ENCODE measurements at places on chromosomes 2 and 18.

GRCh38 chr18:21454725-21455124 lies 145.8 kb downstream of the ESCO1 start:
- no peak for DNase-seq

GRCh38 chr2:60839126-60839813 lies 42.1 kb upstream of the REL start:
- no peak for DNase-seq

DNA sequence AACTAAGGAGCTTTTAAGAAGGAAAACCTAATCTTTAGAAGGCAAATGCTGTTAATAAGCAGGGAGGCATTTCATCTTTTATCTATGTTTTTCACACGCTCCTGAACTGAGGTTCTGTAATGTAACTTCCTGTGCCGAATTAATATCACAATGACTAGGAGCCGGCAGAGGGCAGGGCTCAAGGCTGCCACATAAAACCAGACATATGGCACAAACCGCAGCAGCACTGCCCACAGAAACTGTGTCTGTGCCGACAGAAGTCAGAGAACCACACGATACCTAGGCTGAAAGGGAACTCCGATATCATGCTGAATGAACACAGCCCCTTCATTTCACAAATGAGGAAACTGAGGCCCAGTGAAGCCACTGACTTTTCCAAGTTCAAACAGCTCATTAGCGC lies 112.1 kb downstream of the EIPR1 start:
- DNase-seq, result no peak

DNA sequence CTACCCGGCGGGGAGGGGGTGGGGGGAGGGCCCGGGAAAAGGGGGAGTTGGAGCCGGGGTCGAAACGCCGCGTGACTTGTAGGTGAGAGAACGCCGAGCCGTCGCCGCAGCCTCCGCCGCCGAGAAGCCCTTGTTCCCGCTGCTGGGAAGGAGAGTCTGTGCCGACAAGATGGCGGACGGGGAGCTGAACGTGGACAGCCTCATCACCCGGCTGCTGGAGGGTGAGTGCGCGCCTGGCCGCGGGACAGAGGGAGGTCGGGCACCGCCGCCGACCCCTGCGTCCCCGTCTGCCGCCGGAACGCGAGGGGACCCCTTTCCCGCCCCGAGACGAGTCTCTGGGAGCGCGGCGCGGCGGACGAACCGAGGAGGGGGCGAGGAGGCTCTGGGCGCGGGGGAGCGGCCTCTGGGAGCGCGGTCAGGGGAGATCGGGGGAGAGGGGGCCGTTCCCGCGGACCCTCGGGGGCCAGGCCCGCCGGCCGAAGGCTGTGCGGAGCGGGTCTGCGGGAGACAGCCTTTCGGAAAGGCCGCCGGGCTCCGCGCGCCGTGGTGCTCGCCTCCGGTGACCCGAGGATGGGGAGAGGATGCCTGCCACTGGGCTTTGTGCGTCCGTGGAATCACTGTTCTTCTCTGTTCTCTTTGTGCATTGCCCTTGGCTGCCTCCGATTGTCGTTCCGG lies 463 bp downstream of the PPP1CB start:
- peak; percentile 88 for DNase-seq

DNA sequence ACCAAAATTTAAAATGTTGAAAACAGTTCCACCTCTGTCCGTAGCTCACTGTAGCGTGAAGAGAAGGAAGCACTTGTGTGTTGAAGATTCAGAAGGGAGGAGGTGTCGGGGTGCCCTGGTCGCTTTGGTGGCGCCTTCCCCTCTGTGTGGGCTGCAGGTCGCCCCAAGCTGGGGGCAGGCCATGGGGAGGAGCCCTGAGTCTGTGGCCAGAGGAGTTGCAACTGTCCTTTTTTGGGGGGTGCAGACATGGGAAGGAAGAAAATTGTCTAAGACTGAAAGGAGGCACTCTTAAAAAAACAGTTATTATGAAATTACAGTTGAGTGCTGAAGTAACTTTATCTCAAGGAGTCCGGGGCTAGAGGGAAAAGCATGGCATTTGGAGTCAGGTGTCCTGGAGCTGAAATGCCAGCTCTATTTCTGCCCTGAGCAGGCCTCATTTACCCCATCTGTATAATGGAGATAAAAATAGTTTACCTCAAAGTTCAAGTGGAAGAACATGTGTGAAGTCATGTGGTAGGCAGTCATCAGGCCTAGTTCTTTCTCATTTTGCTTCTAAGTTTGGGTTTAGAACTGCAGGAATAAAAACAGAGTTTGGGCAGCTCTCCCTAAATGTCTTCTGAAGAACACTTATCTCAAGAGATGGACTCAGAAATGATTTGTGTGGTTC lies 82.1 kb downstream of the RNF144A start:
- DNase-seq, result no peak

GRCh38 chr18:61655630-61656029 lies 237.2 kb downstream of the RNF152 start:
- no peak for DNase-seq

- peak; percentile 62 for DNase-seq
These were observed at the start of gene KCNE4 for GRCh38 chr2:223051693-223052289. TSS of gene KCNE4 (plus strand) at chr2:223052190. CDS start at chr2:223052831, 641 bp downstream.

DNA sequence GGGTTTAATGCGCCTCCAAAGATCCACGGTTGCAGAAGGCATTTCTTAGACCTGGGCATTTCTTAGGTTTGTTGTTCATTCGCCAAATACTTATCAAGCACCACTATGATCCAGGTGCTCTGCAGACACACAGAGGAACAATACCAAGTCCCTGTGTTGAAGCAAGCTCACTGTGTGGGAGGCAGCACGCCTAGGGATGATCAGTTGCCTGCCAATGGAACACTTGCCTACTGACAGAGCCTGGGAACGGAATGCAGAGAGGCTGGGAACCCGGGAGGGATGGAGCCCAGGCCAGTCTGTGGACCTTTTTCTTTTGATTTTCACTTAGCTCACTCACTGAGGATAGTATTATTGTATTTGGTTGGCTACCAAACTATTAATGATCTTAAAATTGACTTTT lies 1.9 kb upstream of the GRP start:
- DNase-seq, result no peak

DNA sequence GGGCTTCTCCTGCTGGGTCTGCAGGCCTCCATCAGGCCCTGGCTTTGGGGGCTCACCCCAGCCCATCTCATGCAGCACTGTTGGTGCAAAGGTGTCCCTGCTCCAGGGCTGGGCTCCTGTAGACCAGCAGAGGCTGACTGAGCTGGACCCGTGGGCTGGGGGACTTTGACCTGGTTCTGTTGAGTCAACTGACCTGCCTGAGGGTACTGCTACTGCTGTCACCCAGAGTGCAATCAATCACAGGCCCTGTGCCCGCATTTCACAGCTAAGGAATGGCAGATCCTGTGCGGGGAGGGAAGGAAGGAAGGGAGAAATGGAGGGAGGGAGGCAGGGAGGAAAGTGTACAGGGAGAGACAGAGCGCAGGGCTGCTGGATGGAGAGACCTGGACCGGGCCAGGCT lies 136.8 kb downstream of the TPO start:
- DNase-seq, result no peak

GRCh38 chr18:7908681-7909299 lies 341.7 kb downstream of the PTPRM start:
- DNase-seq, result no peak

DNA sequence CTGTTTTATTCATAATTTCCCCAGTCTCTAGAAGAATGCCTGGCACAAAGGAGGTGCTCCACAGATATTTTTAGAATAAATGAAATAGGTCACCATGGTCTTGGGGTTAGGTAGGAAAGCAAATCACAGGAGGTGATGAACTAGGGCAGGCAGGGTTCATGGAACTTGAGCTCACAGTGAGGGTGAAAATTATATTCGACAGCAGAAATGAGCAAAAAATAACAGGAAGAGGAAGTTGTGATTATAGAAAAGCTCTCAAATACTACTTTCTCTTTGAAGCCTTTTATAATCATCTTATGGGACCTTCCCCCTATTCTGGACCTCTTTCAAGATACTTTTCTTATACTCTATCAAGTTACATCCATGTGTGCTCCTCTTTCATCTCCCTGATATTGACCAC lies 4.5 kb upstream of the CREB1 start:
- no peak for DNase-seq

DNA sequence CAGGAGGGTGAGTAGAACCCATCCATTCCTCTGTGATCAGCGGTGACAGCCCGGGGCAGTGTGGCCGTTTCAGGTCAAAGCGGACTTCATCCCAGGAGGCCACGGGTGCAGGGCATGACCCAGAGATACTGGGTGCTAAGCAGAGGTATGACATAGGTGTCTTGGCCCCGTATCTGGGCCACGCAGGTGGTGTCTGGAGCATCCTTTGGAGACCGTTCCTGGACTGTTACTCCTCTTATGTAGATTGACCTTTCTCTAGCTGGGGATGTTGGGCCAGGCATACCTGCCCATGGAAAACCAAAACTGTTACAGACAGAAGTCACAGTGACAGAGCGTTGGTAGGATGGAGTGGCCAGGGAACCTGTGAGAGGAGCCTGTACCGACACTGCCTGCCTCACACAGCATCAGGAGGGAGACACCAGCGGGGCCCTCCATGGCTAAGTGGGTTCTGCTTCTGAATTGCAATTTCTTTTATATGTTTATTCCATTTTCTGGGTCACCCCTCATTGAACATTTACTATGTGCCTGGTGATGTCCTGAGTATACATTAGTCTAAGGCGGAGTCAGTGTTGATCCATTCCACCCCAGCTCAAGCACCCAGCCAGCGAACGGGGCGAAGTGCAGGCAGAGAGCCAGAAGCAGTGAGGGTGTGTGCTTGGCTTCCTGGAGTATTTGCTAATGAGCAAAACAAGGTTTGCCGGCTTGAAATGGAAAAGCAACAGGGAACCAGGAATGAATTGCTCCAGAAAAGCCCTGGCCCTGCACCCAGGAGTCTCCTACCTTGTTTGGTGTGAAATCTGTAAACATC lies 141.7 kb downstream of the SH3RF3 start:
- DNase-seq, result no peak

DNA sequence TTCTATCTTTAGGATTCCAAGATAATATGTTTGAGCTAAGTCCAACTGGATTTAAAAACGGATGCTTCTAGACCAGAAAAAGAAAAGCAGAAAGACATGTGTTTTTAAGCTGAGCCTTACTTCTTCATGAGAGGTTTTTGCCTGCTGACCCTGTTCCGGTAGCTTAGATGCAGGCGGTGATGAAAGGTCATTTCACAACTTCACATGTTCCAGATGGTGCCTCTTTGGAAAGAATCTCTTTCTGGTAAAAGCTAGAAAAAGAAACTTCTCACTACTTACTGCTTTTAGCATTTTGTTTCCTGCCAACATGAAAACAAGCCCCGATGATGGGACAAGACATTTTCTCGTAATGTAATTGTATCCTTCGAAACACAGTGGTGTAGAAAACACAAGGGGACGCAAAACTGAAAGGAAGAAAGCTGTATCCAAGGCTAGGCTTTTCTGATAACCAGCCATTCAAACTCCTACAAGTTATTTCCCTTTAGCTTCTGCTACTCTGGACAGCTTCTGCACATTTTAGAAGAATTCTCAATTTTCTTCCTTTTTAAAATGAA lies 407.3 kb upstream of the LYPD1 start:
- DNase-seq, result no peak

GRCh38 chr2:8046849-8047248 lies 635.0 kb upstream of the ID2 start:
- DNase-seq, result no peak
